Kidney capillary endothelial cell (primary cell): ENCODE measurements at places on chromosomes 13 and 19.

DNA sequence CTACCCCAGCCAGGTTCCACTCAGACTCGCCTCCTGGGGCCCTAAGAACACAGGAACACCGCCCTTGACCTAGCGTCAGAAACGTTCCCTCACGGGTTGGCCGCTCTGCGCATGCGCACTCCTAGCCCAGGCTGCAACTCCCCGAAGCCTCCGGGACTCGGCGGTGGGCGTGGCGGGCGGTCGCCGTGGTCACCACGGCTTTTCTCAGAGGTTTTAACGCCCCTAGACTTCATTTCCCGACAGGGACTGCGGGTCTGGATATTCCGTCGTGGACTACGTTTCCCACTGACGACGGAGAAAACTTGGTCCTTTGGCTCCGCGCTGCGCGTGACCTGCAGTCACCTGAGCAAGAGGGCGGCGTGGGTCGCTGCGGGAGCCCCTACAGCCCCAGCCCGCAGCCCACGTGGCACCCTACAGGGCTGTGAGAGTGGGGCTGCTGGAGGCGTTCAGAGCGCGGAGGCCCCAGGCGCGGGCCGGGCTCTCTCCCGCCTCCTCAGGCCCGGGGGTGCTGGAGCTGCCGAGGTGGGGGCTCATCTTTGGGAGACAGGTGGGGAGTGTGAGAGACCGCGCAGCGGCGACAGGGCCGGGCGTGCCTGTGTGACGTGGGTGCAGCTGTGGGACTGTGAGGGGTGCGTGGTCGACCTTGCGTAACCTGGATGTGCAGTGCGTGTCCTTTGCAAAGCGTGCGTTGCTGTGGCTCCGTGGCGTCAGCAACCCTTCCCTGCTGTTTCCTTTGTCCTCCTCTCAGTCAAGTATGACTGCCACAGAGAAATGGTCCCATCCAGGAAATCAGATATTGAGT lies 38.0 kb upstream of the ZNF573 start:
- DNase-seq: peak; percentile 3

DNA sequence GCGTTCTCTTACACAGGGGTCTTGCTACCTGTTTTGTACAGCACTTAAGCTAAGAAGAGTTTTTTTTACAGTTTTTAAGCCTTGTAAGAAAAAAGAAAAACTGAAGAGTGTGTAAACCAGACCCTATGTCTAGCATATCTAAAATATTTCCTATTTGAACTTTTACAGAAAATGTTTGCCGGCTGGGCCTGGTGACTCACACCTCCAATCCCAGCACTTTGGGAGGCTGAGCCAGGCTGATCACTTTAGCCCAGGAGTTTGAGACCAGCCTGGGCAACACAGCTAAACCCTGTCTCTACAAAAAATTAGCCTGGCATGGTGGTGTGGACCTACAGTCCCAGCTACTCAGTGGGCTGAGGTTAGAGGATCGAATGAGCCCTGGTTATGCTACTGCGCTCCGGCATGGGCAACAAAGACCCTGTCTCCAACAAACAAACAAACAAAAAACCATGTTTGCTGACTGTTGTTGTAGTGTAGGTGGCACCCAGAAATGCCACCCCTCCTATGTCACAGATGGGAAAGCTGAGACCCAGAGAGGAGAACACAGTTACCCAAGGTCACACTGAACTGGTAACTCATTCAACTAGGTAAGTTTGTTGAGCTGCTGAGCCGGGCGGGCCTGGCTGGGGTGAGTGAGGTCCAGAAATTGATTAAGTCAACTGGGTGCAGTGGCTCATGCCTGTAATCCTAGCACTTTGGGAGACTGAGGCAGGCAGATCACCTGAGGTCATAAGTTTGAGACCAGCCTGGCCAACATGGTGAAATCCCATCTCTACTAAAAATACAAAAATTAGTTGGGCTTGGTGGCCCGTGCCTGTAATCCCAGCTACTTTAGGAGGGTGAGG lies 1.9 kb upstream of the VASP start:
- no peak for DNase-seq

GRCh38 chr19:952049-952679 lies 26.3 kb downstream of the ARID3A start:
- no peak for DNase-seq

DNA sequence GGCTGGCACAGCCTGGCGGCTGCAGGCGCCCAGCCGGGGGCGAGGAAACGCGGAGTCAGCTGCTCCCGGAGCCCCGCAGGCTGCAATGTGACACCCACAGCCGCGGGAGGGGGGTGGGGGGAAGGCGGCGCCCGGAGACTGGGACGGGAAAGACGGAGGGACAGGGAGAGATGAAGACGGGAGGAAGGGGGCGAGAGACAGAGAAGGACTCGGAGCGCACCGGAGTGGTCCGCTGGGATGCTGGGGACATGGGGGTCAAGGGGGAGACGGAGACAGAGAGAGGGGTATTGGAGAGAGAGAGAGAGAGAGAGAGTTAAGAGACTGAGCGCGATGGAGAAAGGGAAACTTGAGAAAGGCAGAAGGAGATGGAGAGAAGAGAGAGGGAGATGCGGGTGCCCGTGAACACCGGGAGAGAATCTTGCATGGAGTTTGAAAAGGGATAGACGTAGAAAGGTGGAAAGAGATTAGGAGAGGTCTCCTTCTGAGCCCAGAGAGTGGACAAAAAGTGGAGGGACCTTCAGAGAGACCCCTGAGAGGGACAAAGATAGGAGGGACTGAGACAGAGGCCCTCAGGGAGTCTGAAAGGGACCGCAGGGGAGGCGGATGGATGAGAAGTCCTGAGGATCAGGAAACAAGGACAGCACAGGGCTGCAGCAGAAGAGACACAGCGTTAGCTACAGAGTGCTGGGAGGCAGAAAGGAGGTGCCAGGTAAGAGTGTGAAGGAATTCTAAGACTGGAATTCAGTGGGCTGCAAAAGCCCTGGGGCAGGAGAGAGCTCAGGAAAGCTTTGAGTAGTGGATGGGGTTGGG lies 1.0 kb downstream of the SCN1B start:
- no peak for DNase-seq

DNA sequence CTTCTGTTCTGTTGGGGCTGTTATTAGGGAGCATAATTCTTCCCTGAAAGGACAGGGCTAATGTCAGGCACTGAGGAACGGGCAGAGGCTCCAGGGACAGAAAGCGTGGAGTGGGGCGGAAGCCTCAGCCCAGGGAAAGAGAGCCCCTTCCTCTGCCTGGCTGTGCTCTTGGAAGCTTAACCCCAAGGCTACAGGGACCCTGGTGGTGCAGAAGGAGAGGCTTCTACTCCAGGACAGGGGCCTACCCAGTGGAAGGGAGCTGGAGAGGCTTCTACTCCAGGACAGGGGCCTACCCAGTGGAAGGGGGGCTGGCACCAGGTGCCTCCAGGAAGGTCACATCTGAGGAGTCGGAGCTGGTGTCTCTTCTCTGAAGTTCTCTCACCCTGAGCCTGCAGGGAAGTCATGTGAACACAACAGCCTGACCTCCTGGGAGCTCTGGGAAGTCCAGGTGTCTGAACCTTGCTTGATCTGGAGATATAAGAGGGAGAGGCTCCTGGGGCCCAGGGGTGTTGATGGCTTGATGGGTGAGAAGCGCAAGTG lies 159.5 kb upstream of the SOX1 start:
- DNase-seq: no peak

GRCh38 chr13:77836423-77836822 lies 82.2 kb downstream of the EDNRB start:
- no peak for DNase-seq

GRCh38 chr19:47309038-47309437 lies 623 bp upstream of the C5AR1 start:
- no peak for DNase-seq

DNA sequence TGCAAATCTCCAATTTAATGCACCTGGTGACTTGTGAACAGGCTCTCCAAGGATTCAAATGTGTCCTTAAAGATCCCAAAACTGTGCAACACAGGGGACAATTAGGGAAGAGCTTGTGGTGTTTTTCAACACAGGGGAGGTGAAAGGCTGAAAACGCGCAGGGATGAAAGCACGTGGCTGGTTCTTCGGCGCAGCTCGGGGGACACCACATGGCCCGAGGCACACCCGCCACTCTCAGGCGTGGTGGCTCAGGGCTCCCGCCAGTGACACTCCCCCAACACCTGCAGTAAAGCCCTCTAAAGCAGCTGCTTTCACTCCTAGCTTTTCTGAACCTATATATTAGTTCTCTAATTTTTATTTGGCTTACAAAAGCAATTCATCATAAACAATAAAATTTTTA lies 91.9 kb downstream of the SPACA7 start:
- no peak for DNase-seq

GRCh38 chr13:101219609-101220265 lies 196.6 kb downstream of the NALCN start:
- DNase-seq: no peak

- DNase-seq: no peak
These were observed 12.8 kb downstream of the POLR2E start for GRCh38 chr19:1082165-1082927.

- no peak for DNase-seq
These were observed 6.3 kb downstream of the C19orf38 start for GRCh38 chr19:10854350-10855089.

- DNase-seq: no peak
These were observed 245.1 kb downstream of the MAB21L1 start for GRCh38 chr13:35231426-35231825.

- no peak for DNase-seq
These were observed 10.0 kb downstream of the KDELR1 start for GRCh38 chr19:48381178-48381950.

- no peak for DNase-seq
These were observed 1.2 kb downstream of the SAMD1 start for GRCh38 chr19:14089412-14089661.

- no peak for DNase-seq
These were observed 18.2 kb upstream of the DCUN1D2 start for GRCh38 chr13:113508521-113509254.

DNA sequence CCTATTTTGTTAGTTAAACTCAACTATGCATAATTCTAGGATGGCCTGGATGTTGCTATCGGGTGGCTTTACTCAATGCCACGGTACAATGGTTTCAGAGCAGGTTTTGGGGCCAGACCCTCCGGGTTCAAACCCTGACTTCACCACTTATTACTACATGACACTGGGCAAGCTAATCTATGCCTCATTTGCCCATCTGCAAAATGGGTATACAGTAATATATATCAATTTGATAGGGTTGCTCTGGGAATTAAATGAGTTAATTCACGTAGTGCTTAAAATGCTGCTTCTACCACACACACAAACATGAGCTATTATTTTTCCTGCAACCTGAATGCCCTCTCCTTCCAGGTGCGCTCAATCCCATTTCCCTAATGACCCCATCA lies 839 bp downstream of the ESD start:
- no peak for DNase-seq

DNA sequence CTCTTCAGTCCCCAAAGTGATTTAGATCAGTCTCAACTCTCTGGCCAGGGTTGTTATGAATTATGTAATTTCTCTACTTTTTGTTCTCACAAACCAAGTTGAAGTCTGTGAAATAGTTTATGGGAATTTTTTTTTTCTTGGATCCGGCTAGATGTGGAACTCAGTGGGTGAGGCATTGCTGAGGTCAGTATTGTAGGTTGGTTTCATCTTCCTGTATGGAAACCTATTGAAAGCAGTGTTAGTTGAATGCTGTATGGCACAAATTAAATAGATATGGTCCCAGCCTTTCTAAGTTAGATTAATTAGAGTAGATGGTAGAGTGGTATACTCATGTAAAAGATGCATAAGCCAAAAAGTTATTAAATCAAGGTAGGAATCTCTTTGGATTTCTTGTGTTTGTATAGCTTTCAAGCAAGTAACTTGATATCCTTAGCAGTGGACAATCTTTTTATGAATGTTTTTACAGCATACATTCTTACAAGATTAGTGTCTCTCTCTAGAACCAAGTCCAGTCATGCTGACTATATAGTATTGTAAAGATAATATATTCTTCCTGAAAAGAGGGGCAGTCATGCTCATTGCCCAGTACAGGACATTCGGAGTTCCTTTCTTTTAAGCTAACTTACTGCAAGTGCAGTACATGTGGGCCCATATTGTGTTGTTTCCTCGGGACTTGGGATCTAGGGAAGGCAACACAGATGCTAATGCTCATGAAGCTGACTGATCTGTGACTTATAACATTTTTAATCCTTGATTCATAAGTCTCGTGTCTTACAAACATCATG lies 2541.1 kb downstream of the PCDH9 start:
- DNase-seq: no peak

DNA sequence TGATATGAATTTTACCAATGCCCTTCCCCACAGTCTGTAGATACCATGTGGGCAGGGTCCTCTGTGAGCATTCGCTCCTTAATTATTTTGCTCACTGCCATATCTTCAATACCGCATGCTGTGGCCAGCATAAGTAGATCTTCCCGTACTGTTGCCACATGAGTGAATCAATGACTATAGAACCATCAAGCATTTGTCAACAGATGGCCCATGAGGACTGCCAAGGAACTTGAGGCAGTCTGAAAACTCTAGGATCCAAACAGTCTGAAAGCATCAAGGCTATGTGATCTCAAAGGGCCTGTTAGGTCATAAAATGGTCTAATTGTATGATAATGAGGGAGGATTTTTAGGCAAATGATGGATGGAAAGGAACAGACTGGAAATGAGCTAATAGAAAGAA lies 27.4 kb upstream of the GPR12 start:
- DNase-seq: no peak

- DNase-seq: no peak
These were observed 514 bp downstream of the PRKACA start for GRCh38 chr19:14116918-14117578.

GRCh38 chr19:49687566-49688316 lies 1.7 kb upstream of the ADM5 start:
- peak; percentile 86 for DNase-seq

- no peak for DNase-seq
These were observed 10.3 kb downstream of the MBD3L2B start for GRCh38 chr19:7010722-7011593.

DNA sequence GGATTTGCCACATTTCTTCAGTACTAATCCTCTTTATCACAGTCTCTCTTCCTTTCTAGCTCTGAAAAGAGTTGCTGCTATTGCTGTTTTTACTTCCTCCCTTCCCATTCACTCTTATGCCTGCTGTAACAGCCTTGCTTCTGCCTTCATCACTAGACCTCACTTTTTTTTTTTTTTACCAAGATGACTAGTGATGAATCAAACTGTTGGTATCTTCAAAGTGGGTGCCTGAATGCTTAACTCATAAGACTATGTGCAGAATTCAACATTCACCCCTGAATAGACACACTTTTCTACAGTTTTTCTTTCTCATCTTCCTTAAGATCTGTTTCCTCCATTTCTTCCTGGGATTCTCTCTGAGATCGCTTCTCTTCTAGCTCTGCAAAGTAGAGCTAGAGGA lies 217.2 kb upstream of the HTR2A start:
- no peak for DNase-seq
